CD4-positive, CD25-positive, alpha-beta regulatory T cell (primary cell): ENCODE measurements at places on chromosomes 11 and 22.
A peak's percentile ranks its signal among the peaks of the same experiment; 100 is the strongest.

DNA sequence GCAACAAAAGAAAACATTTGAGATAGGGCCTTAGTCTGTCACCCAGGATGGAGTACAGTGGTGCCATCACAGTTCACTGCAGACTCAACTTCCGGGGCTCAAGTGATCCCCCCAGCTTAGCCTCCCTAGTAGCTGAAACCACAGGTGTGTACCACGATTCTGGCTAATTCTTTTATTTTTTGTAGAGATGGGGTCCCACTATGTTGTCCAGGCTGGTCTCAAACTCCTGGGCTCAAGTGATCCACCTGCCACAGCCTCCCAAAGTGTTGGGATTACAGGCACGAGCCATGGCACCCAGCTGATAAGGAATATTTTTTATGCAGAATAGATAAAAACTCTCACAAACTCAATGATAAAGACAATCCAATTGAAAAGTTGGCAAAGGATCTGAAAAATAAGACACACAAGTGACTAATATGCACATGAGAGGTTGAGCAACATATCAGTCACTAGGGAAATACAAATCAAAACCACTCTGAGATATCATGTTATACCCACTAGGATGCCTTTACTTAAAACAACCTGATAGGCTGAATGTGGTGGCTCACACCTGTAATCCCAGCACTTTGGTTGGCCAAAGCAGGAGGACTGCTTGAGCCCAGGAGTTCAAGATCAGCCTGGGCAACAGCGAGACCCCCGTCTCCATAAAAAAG is 33.9 kb upstream of the CLTCL1 start:
- H3K36me3 ChIP-seq: peaks cover 12% of the 10 kb centered on the region
- no peak for DNase-seq
- H3K4me3 ChIP-seq: no peak overlapping the region
- no peaks in the 10 kb centered on the region for H3K4me1 ChIP-seq
- no peak overlapping the region for H3K27ac ChIP-seq

GRCh38 chr11:84887055-84887629 is 740.0 kb downstream of the DLG2 start:
- no peaks in the 10 kb centered on the region for H3K27me3 ChIP-seq
- no peaks in the 10 kb centered on the region for H3K36me3 ChIP-seq
- H3K4me1 ChIP-seq: no peaks in the 10 kb centered on the region
- H3K4me3 ChIP-seq: no peak overlapping the region
- H3K27ac ChIP-seq: no peak overlapping the region

DNA sequence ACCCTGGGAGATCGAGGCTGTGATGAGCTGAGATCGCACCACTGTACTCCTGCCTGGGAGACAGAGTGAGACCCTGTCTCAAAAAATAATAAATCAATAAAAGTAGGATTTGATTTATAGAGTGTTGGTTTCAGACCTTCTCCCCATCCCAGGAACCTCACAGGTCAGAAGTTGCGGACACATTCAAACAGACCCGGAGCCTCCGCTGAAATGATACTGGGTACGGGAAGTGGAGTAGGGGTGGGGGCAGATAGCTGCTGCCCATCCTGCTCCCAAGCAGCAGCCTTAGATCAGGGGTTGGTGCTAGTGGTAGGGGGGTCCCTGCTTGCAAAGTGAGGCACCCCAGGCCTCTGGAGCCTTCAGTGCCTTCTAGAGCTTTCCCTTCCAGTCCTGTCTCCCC is 7.8 kb downstream of the PRDM11 start:
- no peak overlapping the region for H3K27ac ChIP-seq
- H3K4me3 ChIP-seq: no peak overlapping the region
- DNase-seq: no peak
- no peaks in the 10 kb centered on the region for H3K36me3 ChIP-seq
- H3K27me3 ChIP-seq: no peaks in the 10 kb centered on the region
- H3K4me1 ChIP-seq: no peaks in the 10 kb centered on the region

DNA sequence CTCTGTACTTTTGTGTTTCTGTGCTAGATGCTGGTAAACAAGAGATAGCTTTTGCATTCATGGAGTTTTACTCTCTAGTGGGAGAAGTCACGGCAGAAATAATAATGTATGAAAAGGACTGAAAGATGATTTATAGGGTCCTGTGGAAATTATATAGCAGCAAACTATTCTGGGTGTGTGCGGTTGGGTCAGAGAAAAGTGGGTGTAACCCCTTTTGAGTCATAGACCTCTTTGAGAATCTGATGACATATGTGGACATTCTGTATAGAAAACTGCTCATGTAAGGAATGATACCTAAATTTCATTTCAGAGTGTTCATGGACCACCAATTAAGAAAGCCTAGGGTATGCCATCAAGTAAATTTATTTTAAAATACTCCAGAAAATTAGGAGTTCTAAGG is 54.4 kb downstream of the TMEM135 start:
- DNase-seq: no peak
- no peaks in the 10 kb centered on the region for H3K27me3 ChIP-seq
- no peak overlapping the region for H3K4me3 ChIP-seq
- H3K4me1 ChIP-seq: no peaks in the 10 kb centered on the region
- H3K27ac ChIP-seq: no peak overlapping the region
- peaks cover 4% of the 10 kb centered on the region for H3K36me3 ChIP-seq

GRCh38 chr22:31846161-31847115 is 92.6 kb downstream of the DEPDC5 start:
- H3K36me3 ChIP-seq: peaks cover 80% of the 10 kb centered on the region
- H3K27me3 ChIP-seq: no peaks in the 10 kb centered on the region
- DNase-seq: no peak
- H3K27ac ChIP-seq: no peak overlapping the region
- H3K4me1 ChIP-seq: no peaks in the 10 kb centered on the region

GRCh38 chr11:2213890-2214526 is 42.4 kb upstream of the TH start:
- H3K27ac ChIP-seq: no peak overlapping the region
- peaks cover 6% of the 10 kb centered on the region for H3K4me1 ChIP-seq
- no peaks in the 10 kb centered on the region for H3K36me3 ChIP-seq

DNA sequence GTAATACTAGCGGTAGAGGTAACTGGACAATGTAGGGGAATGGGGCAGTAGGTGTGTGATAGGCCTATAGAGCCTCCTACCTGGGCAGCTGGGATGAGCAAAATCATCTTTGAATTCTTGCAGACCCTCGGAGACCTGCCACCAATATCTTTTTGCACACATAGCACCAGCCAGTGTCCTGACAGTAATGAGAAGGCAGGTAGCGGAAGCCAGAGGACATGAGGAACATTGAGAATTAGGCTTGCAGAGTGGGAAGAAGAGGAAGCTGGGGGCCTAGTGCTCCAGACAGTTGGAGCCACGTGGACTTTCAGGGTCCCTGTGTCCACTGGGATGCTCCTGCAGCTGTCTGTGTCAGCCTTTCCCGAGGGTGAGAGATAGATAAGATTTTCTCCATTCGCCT is 17.2 kb upstream of the SYT13 start:
- no peaks in the 10 kb centered on the region for H3K36me3 ChIP-seq
- no peaks in the 10 kb centered on the region for H3K4me1 ChIP-seq
- H3K27me3 ChIP-seq: peaks cover 2% of the 10 kb centered on the region
- DNase-seq: no peak

GRCh38 chr11:115872416-115872815 is 368.2 kb upstream of the CADM1 start:
- no peaks in the 10 kb centered on the region for H3K36me3 ChIP-seq
- DNase-seq: no peak
- H3K4me1 ChIP-seq: peaks cover 26% of the 10 kb centered on the region
- no peaks in the 10 kb centered on the region for H3K27me3 ChIP-seq
- H3K27ac ChIP-seq: no peak overlapping the region

DNA sequence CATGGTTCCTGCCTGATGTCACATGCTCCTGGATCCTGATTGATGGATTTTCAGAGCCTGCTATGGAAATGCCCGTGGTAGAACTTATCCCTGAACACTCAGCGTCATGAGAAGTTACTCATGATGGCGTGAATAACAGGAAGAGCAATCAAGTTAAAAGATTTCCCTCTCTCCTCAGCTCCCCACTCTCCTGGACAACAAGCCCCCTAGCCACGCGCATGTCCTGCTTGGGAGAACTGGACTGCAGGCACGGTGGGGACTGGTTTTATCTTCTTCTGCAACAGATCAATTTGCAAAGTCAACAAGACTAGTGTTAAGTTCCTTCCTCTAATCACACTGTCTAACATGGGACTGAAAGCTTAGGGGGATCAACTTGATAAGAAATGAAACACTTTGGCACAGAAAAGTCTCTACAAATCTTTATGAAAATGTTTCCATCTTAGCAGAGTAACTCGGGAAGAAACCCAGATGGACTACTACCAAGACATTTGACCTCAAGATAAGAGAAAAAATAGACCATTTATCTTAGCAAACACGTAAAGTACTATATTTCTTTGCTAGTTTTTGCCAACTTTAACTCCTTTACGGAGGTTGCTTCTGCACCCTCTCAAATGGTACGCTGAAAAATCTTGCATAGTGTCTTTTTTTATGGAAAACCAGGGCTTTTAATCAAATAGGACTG is 27.6 kb downstream of the POU2AF1 start:
- no peaks in the 10 kb centered on the region for H3K4me1 ChIP-seq
- no peak overlapping the region for H3K4me3 ChIP-seq

DNA sequence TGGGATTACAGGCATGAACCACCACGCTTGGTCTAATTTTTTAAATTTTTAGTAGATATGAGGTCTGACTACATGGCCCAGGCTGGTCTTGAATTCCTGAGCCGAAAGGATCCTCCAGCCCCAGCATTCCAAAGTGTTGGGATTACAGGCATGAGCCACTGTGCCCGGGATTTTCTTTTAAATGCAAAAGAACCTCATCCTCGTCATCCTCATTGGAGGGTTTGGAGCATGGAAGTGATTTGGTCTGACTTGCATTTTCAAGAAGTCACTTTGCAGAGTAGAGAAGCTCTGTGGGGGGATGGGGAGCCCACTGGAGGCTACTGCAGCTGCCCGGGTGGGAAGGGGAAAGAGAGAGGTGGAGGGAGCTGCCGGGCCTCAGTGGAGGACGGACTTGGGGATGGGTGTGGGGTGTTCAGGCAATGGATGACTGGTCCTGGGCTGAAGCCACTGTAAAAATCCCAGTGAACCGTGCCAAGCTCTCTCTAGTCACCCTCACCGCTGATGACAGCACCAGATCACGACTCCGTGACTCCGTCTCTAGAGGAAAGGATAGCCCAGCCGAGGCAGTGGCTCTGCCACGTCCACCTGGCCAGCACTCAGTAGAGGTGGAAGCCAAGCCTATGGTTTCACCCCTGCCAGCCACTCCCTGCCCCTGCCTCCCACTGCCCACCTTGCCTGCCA is 32.8 kb upstream of the SLC22A12 start:
- H3K4me3 ChIP-seq: no peak overlapping the region
- H3K4me1 ChIP-seq: no peaks in the 10 kb centered on the region
- DNase-seq: no peak
- H3K36me3 ChIP-seq: no peaks in the 10 kb centered on the region
- no peak overlapping the region for H3K27ac ChIP-seq

DNA sequence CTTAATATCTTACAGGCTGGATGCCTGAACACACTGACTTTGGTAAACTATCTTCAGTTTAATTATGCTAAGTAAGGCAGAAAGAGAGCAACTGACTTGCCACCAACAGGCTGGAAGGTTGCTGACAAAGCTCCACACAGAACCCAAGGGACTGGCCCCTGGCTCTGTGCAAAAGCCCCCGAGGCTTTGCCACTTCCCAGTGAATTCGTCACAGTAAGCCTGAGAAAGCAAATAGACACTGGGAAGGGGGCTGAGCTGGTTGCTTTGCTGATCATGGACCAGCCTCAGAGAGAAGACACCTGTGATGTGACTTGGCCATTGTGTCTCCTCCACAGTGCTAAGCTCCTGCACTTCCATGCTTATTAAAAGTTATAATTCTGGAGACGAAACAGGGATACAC is 91.7 kb downstream of the BLID start:
- no peak overlapping the region for H3K4me3 ChIP-seq
- peaks cover 2% of the 10 kb centered on the region for H3K27me3 ChIP-seq
- H3K36me3 ChIP-seq: no peaks in the 10 kb centered on the region
- no peak for DNase-seq
- H3K4me1 ChIP-seq: no peaks in the 10 kb centered on the region
- H3K27ac ChIP-seq: no peak overlapping the region

DNA sequence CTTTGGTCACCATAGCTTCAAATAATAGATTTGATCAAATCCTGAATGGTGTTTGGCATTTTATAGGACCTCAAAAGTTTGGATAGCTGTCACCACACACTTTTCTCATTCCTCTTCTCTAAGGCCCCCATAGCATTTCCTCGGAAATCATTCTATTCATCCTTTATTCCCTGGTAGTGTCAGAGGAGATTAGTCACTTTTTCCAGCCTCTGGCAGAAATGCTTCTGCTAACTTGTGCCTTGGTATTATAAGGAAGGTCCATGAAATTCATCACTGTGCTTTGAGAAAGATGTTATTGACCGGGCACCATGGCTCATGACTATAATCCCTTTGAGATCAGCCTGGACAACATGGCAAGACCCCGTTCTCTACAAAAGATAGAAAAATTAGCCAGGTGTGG is 19.7 kb upstream of the NUP160 start:
- no peak for DNase-seq
- no peak overlapping the region for H3K4me3 ChIP-seq
- H3K4me1 ChIP-seq: peaks cover 9% of the 10 kb centered on the region
- no peaks in the 10 kb centered on the region for H3K27me3 ChIP-seq
- no peaks in the 10 kb centered on the region for H3K36me3 ChIP-seq

GRCh38 chr11:47186700-47187695 is 764 bp upstream of the PACSIN3 start:
- H3K27ac ChIP-seq: no peak overlapping the region
- H3K27me3 ChIP-seq: peaks cover 17% of the 10 kb centered on the region
- DNase-seq: peak; percentile 42
- H3K36me3 ChIP-seq: no peaks in the 10 kb centered on the region
- H3K4me1 ChIP-seq: peaks cover 21% of the 10 kb centered on the region

- peaks cover 8% of the 10 kb centered on the region for H3K4me1 ChIP-seq
- no peak overlapping the region for H3K4me3 ChIP-seq
- peaks cover 50% of the 10 kb centered on the region for H3K36me3 ChIP-seq
- H3K27ac ChIP-seq: no peak overlapping the region
Measured at GRCh38 chr22:50210378-50211139, 9.7 kb downstream of the SELENOO start.

DNA sequence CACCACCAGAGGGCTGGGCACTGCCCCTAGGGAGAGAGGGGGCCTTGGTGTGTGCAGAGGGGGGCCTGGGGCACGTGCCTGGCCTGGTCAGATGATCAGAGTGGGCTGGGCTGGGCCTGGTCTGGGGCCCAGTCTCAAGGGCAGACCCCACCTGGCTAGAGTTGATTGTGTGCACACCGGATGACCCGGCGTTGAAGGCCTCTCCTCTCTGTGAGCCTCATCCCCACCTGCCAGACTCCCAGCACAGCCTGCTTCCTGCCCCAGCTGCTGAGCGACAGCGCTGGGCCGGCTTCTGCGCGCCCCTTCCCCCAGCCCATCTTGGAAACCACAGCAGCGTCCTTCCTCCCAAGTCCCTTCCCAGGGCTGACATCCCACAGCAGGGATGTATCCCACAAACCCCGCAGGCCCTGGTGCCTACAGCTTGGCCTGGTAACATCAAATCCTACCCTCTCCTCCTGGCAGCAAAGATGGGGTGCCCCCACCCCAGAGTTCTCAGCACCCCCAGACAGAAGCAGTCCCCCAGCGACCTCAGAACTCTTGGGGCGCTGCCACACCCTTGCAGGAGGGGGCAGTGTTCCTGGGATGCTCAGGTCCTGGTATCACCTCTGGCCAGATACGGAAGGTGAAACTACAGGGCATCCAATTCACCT is 11.0 kb upstream of the TSSC4 start:
- no peak overlapping the region for H3K4me3 ChIP-seq
- H3K36me3 ChIP-seq: no peaks in the 10 kb centered on the region
- no peak overlapping the region for H3K27ac ChIP-seq
- no peaks in the 10 kb centered on the region for H3K27me3 ChIP-seq
- peaks cover 29% of the 10 kb centered on the region for H3K4me1 ChIP-seq

- no peak overlapping the region for H3K27ac ChIP-seq
- no peaks in the 10 kb centered on the region for H3K27me3 ChIP-seq
Measured at GRCh38 chr11:97742717-97743116, 1278.0 kb upstream of the CNTN5 start.

GRCh38 chr22:32822179-32822877 is 20.8 kb downstream of the TIMP3 start:
- H3K4me1 ChIP-seq: no peaks in the 10 kb centered on the region
- H3K27me3 ChIP-seq: no peaks in the 10 kb centered on the region
- H3K36me3 ChIP-seq: no peaks in the 10 kb centered on the region
- H3K4me3 ChIP-seq: no peak overlapping the region
